ENCODE measurements at places on chromosomes 5 and 9. TPM values are rescaled to one million over a fixed set of nuclear protein-coding genes. Genes with fewer than 3 reads are reported as not detected.

Gene SV2C
- polyA plus RNA-seq: 3.0 TPM

Gene TSSK1B
- polyA plus RNA-seq: not detected

Gene SLC36A3
- polyA plus RNA-seq: not detected

- peak overlapping the region; percentile 52 for H3K27ac ChIP-seq
- peaks cover 14% of the 10 kb centered on the region for H3K4me1 ChIP-seq
- H3K27me3 ChIP-seq: peaks cover 28% of the 10 kb centered on the region
- peak overlapping the region; percentile 60 for H3K4me3 ChIP-seq
- DNase-seq: peak; percentile 82
These were observed 21.3 kb upstream of the ZNF782 start for GRCh38 chr9:96875461-96876142.

DNA sequence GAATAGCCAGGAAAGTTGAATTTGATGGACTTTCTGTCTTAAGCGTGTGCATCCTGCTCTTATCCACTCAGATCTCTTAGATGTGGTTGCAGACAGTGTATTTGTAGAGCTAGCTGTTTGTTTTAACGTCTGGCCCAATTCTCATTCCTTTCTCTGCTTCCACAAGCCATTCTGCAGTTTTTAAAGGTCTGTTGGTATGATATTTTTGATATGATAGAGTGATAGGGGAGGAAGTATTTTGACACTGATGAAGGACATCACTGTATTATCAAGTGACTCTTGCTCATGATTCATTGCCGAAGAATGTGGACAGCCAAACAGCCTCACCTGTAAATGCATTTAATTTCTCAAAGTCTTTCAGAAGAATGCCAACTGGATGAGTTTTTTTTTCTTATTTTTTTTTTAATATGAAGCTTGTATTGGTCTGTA is 4.5 kb downstream of the TJP2 start:
- peaks cover 9% of the 10 kb centered on the region for H3K36me3 ChIP-seq
- H3K27ac ChIP-seq: peak overlapping the region; percentile 18
- H3K4me1 ChIP-seq: peaks cover 22% of the 10 kb centered on the region
- H3K27me3 ChIP-seq: no peaks in the 10 kb centered on the region
- H3K4me3 ChIP-seq: no peak overlapping the region
